ENCODE measurements at places on chromosomes 7 and 10.

DNA sequence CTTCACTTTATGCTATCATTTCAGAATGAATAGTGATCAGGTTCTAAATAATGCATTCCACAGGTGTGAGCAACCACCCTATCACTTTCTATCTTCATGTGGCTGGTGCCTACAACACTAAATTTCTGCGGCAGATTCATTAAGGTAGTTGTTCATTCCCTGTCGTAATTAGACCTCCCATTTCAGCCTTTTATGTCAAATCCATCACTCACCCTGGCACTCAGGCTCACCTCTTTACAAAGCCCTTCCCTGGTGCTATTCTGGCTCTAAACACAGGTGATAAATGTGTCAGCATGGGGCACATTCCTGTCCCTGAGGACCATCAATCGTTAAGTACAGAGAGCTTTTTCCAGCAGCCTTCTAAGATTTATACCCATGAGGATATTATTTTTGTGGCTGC, 300.0 kb upstream of the C7orf33 start:
- DNase-seq: no peak

DNA sequence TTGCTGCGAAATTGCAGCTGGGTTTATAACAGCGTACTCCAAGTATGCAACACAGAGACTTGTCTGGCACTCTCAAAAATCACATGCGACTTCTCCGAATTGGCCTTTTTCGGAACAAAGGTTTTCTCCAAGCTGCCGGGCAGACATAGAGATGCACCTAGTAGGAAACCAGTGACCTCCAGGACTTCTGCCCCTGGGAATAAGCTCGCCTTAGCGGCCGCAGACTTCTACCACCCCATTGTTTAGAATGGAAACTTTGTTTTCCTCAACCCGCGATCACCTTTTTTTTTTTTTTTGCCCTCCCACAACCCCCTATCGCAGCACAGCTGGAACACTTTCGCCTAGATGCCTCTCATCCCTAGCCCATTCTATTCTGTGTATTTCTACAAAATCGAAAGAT, 4.9 kb upstream of the HOXA10 start:
- no peak for DNase-seq

DNA sequence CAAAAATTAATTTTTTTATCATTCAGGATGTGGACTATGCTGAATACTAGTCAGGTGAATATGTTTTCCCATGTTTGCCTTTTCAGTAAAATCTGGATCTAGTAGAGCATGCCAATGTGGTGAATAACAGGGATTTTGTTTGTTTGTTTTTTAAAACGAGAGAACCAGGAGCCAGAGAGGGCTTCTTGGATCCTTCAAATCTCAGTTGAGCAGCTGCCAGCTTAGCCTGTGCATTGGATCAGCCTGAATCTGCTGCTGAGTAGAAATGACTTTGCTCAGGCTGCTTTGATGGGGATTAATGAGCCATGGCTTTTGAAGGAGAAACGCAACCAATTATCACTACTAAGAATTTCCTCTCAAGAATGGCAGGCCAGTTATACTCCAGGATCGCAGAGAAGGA, 493.8 kb downstream of the ARL4A start:
- no peak for DNase-seq

DNA sequence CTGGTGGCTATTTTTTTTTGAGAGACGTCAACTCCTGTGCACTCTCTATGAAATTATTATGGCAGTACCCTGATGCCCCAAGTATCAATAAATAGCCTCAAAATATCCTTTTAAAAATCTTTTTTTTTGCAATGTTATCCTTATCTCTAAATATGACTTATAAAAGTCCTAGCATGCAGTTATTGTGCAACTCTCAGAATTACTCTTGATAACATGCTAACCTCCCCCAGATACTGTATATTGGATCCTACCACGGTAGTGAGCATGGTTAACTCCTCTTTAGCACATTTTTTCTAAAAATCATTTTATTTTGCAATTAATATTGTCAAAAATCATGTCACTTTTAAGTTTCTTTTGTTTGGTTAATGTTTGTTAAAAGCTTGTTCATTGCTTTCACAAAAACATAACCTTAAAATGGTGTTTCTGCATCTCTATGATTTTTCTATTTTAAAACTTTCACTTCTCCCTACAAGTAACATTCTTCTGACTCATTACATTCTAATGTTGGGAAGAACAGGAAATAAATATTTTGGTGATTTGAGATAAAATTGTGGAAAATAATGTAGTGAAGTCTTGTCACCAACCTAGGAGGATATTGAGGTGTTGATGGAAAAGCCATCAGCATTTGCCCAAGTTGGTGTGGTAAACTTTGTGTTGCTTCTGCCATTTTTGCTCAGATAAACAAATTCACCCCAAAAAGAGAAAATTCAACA, 42.1 kb upstream of the ADRA2A start:
- DNase-seq: no peak

DNA sequence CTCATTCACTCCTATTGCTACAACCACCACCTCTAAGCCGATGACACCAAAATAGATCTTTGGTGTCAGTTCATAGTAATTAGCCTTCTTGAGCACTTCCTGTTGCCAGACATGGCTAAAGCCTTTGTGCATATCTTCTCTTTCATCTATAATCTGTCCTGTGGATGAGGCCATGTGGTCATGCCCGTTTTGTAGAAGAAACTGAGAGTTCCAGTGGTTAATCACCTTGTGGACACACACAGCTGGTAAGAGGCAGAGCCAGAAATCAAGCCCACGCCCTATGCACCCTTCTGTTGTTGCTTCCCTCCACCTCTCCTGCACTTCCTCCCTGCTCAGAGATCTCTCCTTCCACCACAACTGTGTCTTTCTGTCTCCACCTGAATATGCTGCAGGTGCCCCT, 285.1 kb upstream of the PFKP start:
- no peak for DNase-seq

DNA sequence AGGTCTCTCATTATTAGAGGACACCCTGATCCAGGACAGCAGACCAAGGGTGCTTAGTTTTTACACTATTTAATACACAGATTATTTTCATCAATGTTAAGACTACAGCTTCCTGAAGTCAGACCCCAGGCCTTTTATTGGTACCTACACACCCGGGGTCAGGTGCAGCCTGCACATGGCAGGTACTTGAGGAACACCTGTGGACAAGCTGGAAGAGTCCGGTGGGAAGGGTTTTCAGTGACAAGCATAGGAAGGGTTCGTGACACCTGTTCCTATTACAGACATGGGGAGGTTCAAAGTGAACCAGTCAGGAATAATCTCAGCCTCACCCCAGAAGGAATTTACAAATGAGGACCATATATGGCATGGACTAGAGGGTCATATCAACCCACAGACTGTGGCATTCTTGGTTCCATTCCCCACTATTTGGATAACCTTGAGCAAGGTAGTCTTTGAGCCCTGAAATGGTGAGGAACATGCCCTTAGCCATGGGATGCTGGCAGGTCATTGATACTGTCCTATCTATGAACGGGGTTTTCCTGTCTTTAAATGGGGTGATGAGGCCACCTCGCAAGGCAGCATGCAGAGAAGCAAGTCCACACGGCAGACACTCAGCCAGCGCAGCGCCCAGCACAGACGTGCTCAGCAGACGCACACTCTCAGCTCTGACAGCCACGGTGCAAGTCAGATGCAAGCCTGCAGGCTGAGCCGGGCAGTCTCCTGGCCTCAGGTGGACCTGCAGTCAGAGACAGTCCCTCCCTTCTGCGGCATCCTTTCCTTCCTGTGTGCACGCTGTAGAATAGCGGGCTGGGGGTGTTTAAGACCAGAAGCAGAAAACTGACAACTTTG, 624.9 kb downstream of the PTPRN2 start:
- DNase-seq: no peak

DNA sequence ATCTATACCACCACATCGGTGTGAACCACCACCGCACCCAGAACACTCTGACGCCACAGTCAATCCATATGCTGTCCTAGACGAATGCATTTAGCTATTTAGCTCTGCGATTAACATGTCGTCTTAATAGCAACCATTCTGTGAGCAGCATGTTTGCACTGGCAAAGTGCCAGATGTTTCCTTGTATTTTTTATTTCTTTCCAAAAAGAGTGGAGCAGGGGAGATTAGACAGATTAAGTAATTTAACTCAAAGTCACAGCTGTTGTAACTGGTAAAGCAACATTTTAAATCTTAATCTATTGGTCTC, 57.0 kb upstream of the ARL4A start:
- no peak for DNase-seq

DNA sequence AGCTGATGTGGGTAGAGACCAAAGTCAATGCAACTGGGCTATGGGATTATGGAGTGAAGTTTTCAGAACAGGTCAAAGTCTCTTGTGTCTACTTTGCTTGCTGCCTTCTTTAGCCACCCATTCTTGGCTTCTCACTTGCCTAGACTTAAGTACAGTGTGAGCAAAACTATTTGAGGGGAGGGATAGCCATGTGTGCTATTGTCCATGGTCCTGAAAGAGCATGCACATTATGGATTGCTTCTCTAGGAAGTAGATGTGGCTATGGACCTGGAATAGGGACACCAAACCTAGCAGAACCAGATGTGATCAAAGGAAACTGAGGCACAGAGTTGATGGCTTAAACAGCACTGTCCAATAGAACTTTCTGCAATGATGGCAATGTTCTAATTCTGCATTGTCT, 81.9 kb upstream of the ZNF800 start:
- no peak for DNase-seq

DNA sequence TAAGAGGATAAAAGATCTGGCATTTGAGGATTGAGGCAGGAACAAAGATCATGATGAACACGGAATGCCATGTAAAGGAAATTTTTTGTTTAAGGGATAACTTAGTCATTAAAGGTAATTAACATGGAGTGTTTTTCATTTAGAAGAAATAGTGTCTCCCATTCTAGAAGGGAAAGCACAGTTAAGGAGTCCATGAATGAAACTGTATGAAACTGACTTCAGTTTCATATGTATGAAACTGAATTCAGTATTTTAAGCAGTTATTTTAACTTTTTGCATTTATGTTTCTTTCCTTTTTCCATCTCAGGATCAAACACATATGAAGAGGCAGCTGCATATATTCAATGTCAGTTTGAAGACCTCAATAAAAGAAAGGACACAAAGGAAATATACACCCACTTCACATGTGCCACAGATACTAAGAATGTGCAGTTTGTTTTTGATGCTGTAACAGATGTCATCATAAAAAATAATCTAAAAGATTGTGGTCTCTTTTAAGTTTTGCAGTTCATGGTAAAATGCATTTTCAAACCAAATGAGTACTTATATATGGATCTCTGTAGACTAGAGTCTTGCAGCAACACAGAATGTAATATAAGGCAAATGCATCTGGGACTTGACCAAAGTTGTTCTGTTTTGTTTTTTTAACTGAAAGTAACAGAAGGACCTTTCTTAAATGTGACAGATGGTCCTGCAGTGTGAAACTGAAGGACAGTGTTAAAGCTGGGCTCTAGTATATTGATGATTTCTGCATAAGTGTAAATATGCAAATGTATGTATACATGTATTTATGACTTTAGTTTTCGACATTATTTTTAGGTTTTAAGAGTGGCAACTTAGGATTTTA, 82.6 kb downstream of the GNAI1 start:
- no peak for DNase-seq

DNA sequence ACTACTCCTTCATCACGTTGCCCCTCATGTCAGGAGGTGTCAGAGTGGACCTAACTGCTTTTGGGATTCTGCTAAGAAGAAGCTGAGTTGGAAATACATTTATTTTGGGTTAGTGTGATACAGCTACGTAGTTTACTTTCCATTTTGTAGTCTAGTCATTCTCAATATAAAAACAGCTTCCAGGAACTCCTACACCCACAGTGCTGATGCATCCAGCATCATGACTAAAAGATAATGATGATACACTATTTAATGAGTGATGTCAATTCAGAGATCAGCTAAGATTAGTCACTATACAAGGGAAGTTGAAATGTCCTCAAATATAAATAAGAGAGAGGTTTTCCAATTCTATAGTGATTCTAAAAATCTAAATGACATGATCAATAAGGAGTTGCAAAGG, 264.2 kb upstream of the SLC26A5 start:
- no peak for DNase-seq

- DNase-seq: no peak
Measured at GRCh38 chr7:123867225-123867624, 22.3 kb downstream of the HYAL4 start.

DNA sequence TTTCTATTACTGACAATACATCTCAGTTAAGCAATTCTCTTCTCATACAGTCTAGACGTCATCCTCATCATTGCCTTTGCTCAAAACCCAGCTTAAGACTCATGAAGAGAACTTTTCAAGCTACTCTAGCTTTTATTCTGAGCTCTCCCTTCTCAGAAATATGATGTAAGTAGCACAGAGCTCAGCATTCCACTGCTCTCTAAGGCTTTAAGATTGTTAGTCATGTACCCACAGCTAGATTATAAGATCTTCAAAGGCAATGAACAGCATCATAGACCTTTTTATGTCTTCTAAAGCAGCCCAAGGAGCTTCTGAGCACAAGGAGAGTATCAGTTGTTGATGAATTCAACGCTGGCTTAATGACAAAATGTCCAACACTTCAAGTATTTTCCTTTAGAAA, 119.3 kb downstream of the NRP1 start:
- DNase-seq: no peak

GRCh38 chr10:86801995-86802394, 45.6 kb downstream of the BMPR1A start:
- DNase-seq: no peak

DNA sequence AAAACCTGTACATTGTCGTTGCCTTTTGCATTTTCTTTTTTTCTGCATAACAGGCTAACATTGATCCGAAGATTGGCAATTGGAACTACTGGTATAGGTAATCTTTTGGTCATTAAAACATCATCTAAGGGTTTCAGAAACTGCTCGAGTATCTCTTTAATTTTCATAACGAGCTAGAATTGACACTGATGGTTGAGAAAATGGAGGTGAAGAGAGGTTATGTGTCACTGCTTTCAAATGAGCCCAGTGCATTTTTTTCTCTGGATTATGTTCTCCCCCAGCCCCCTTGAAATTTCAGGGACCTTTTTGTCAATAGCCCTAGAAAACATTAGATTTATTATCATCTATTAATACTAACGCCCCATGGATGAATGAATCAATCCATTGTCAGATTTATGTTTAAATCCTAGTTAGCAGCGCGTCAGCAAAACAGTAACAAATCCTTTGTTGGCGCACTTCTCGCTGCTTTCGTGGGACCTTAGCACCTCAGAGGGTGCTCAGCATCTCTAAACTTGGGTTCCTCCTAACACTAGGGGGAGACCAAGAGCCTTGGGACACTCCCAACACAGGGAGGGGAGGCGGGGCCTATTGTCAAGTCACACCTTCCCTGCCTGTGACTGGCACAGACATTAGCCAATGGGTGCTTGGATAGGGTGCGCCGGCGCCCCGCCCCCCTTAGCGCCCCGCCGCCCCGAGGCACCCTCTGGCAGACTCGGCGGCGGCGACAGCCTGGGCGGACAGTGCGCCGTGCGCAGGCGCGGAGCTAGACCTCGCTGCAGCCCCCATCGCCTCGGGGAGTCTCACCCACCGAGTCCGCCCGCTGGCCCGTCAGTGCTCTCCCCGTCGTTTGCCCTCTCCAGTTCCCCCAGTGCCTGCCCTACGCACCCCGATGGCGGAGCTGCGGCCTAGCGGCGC, at the start of gene SUFU:
Gene SUFU, plus strand, starts transcription at position 709 of the 915 bp plus-strand sequence. Its CDS starts 181 bp downstream, at position 890.
- peak; percentile 96 for DNase-seq

DNA sequence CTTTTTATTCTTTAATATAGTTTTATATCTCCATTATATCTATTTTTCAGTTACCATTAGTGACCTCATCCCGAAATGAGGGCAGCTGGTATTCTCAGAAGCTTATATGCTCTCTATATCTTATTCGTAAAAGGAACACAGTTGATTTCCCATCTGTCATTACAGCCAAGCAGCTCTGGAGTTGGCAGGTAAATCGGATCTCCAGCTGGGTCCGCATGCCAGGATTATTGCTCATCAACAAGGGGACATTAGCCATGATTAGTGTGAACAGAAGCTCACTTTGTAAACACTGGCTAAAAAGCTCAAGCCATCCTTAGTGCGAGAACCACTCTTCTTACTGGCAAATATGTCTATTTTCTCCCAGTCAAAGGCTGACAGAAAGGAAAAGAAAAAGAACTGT, 180.3 kb downstream of the NPSR1 start:
- DNase-seq: no peak
